ENCODE measurements at places on chromosomes 5 and 9.
A peak's percentile ranks its signal among the peaks of the same experiment; 100 is the strongest.

DNA sequence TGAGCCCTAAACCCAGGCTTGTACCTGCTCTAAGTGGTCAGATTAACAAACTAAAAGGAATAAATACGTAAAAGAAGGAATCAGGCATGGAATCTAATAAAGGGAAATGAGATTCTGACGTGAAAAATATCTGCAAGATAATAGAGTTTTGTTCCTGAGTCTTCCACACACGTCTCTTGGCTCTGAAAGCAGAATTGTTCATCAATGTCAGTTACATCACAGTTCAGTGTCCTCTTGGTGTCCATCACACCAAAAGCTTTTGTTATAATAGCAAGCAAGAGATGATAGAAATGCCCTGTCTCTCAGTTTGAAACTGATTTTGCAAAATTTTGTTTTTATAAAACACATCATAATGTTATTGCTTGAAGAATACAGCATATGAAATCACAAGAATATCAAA, 34.7 kb upstream of the NMUR2 start:
- DNase-seq: no peak

DNA sequence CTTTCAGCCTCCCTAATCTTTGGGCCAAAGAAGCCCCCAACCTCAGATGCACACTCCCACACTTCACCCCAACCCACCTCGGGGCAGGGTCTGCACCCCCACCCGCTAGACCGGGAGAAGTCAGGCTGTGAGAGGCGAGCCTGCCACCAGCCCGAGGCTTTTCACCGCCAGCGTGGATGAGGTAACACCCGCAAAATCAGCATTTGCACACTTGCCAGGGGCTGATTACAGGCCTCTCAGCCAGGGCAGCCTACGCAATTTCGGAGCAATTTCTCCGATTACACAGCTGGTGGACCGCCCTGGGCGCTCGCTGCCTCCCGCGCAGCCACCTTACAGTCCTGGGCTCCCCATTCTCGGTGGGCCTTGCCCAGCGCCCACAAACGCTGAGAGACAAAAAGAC, 68.5 kb downstream of the FOXD1 start:
- no peak for DNase-seq

GRCh38 chr9:38284039-38284575, 108.4 kb upstream of the ALDH1B1 start:
- no peak for DNase-seq

DNA sequence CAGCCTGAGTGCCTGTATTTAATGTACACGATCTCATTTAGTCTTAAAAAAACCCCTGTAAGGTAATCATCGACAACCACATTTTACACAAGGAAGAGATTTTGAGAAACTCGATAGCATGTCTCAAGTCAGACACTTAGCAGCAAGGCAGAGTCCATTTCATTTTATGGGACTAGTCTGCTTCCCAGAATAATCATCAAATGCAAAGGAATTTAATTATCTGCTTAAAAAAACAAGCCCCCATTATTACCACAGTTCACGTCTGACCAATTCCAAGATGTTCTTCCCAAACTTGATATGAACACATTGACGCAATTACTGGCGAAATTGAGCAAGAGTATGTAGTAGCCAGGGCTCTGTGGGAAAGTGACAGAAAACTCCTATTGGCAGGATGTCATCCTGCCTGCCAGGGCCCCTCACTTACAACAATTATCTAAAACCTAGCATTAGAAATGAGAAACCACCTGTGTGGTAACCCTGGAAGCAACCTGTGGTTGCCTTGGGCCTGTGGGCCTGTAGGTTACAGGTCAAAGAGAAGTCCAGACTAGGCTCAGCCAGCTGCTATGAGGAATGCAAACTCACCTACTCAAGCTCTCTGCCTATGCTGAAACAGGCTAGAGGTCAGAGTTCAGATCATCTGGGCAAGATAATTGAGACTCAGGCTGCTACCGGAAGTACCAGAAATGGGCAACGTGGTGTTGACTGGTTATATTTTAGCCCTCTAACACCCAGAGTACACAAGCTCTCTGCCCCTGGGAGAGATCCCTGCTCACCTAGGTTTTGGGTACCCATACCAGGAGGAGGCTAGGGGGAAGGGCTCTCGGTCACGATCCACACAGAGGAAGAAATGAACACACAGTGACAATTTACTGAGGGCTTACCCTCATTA, 1.6 kb downstream of the B4GALT1 start:
- DNase-seq: no peak

DNA sequence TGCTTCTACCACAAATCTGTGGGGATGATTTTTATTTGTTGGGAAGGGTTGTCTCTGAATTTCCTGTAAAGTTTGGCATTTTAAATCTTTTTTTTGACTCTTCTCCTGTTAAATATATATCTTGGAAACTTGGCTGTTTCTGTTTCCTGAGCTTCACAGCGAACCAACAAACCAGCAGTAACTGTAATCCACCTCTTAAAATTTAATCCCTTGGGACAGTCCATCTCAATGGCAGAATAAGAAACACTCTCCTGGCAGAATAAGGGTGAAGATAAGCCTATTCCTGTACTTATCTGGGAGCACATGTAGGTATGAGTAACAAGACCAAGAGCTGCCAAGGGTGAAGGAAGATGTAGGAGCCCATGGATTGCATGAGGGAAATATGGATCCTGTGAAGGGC, 73.1 kb upstream of the RPS23 start:
- DNase-seq: no peak

DNA sequence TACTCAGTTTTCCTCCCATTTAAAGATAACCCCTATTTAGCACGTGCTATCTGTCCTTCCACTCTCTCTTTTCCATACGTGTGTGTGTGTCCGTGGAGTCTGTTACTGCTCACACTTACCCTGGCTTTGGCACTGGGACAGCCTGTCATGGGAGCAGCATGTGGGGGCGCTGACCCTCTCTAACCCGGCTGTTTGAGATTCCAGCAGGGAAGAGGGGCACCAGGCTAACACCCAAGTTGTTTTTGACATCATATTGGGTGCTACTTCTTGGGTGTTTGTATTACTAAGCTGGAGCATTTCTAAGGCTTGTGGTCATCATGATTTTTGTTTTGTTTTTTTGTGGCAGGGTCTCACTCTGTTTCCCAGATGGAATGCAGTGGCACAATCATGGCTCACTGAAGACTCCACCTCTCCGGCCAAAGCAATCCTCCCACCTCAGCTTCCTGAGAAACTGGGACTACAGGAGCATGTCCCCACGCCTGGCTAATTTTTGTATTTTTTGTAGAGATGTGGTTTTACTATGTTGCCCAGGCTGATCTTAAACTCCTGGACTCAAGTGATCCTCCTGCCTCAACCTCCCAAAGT, 56.9 kb upstream of the SIMC1 start:
- no peak for DNase-seq

DNA sequence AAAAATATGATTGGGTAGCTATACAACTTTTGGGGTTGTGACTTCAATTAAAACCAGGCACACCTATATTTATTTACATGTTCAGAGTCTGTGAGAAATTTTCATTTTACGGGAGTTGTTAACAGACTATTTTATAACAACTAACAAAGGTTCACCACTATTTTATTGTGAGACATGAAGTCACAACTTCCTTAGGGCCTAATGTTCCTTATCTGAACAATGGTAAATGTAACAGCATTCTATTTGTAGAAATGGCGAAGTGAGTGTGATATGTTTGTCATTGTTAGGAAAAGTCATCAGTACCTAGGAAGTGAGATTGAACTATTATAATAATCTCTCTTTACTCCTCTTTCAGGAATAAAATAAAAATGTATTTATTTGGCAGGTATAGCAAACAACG, 67.4 kb downstream of the CSNK1G3 start:
- DNase-seq: no peak

DNA sequence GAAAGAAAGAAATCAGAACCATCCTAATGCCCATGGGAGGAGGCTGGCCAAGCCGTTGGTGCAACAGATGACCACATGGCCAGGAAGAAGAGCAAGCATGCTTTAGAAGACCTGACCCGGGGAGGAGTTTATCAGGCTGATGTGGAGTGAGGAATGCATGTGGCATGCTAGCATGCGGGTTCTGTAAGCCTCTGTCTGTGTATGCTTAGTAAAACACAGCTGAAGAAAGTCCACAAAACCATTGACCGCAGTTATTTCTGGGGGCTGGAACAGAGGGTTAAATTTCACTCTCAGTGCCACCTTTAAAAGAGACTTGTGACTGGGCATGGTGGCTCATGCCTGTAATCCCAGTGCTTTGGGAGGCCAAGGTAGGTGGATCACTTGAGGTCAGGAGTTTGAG, 19.1 kb downstream of the GFI1B start:
- DNase-seq: no peak

GRCh38 chr9:27029186-27029585, 23.7 kb upstream of the LRRC19 start:
- DNase-seq: no peak

- peak; percentile 7 for DNase-seq
Measured at GRCh38 chr9:69149321-69149807, 24.7 kb upstream of the TJP2 start.

GRCh38 chr5:6829150-6829784, 116.0 kb downstream of the TENT4A start:
- no peak for DNase-seq

DNA sequence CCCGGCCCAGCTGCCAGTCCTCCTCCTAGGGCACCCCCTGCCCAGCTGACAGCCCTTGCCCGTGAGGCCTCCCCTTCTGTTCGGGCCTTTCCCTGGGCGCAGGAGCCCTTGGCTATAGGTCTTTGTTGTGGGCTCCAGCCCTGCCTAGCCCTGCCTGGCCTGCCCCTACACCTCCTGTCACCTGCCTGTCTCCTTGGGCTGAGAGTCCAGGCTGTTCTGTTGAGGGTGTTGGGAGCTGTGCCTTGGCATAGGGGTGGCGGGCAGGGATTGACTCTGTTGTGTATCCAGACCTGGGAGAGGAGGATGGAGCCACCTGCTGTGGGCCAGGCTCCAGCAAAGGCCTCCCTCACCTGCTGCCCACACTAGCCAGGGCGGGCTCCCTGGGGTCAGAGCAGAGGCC, 11.6 kb downstream of the FCN2 start:
- DNase-seq: no peak

GRCh38 chr9:114370968-114371320, 16.8 kb downstream of the AKNA start:
- peak; percentile 79 for DNase-seq

GRCh38 chr9:137758067-137758466, 119.5 kb upstream of the CACNA1B start:
- DNase-seq: no peak

- DNase-seq: no peak
Measured at GRCh38 chr5:1842004-1842819, 40.5 kb downstream of the IRX4 start.

GRCh38 chr5:160158087-160158486, 38.8 kb upstream of the PWWP2A start:
- no peak for DNase-seq

GRCh38 chr5:143263272-143263810, 140.1 kb downstream of the NR3C1 start:
- no peak for DNase-seq

DNA sequence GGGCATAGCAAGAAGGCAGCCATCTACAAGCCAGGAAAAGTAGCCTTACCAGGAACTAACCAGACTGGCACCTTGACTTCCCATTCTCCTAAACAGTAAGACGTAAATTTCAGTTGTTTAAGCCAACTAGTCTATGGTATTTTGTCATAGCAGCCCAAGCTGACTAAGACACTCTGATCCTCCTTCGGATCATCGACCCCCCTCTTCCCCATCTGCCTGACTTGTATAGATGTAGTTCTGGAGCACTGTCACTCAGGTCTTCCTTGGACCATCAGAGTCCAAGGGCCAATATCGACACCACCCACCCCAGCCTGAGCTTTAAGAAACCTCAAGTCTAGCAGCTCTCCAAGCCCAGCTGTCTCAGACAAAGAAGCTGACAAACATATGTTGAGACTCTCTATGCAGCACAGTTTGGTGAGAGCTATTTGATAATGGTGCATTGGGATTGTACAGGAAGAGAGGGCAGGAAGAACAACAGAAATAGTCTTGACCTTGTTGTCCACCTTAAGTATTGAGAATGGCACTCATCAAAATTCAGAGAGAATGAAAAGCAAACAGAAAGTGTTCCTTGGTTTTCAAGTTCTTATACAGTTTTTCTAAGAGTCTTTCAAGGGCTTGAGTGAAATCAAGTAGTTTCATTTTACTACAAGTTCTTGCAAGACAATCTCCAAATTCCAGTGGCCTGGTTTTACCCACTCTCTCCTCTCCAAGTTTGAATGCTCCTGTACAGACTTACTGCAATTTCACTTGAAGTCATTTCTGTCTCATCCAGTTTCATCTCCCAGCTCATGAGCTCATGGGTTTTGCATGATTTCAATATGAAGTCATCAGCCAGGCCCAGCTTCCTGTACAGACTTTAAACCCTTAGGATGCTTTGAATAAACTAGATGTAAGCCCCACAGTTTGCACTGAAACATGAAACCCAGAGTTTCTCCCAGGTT, 122.3 kb upstream of the RAI14 start:
- no peak for DNase-seq

DNA sequence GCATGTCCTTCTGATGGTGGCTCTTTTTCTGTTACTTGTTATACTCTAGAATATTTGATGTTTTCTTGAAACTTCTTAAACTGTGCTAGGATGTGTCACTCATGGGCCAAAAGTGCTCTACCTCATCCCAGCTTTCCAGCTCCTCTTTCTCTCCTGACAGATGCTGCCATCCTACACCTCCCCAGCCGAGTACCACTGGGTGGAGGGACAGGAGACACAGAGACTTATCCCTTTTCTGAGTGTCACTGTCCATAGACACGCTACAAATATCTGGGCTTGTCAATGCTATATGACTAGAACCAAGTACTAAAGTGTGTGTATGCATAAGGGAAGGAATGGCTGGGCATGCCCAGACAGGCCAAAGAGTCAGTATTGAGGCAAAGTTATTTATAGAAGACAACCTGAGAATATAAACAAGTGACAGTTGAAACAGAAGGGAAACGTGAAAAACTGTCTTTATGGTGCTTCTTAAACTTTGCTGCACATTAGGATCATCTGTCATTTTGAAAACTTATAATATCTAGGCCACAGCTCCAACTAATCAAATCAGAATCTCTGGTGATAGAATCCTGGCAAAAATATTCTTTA, 188.0 kb downstream of the CARTPT start:
- no peak for DNase-seq

- no peak for DNase-seq
Measured at GRCh38 chr5:151070449-151070848, 10.4 kb downstream of the TNIP1 start.

GRCh38 chr9:126217250-126217653, 109.4 kb upstream of the MVB12B start:
- no peak for DNase-seq

GRCh38 chr9:137832191-137832700, 45.3 kb upstream of the CACNA1B start:
- no peak for DNase-seq

GRCh38 chr9:89372230-89372816, 54.0 kb downstream of the SECISBP2 start:
- DNase-seq: no peak

- DNase-seq: no peak
Measured at GRCh38 chr5:166188501-166189325, 2102.7 kb upstream of the WWC1 start.

DNA sequence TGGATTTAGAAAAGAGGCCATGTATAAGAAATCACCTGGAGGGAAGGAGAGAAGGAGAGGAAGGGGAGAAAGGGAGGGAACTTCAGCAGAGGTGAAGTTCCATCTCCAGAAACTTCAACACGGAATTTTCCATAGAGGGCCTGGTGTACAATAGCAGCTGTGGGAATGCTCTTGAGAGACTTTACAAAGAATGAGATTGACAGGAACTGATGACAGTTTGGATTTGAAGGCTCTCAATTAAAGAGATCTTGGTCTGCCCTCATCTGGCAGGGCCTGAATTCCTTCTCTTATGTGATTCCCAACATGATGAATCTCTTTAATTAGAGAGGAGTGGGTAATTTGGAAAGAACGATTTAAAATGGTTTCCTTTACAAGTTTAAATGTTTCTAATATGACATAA, 143.5 kb downstream of the MLLT3 start:
- DNase-seq: no peak

GRCh38 chr5:140000332-140000731, 42.8 kb downstream of the NRG2 start:
- DNase-seq: no peak
